ENCODE measurements at places on chromosomes 1 and 21.
A peak's percentile ranks its signal among the peaks of the same experiment; 100 is the strongest.

DNA sequence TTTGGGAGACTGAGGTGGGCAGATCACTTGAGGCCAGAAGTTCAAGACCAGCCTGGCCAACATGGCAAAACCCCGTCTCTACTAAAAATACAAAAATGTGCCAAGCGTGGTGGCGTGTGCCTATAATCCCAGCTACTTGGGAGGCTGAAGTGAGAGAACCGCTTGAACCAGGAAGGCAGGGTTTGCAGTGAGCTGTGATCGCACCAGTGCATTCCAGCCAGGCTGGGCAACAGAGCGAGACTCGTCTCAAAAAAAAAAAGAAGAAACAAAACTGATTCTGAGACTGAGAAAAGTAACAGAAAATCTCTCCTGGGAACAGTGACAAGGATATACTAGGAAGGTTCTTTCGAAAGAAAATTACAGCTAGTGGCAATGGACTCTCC, 20.9 kb downstream of the USP48 start:
- DNase-seq, result no peak

DNA sequence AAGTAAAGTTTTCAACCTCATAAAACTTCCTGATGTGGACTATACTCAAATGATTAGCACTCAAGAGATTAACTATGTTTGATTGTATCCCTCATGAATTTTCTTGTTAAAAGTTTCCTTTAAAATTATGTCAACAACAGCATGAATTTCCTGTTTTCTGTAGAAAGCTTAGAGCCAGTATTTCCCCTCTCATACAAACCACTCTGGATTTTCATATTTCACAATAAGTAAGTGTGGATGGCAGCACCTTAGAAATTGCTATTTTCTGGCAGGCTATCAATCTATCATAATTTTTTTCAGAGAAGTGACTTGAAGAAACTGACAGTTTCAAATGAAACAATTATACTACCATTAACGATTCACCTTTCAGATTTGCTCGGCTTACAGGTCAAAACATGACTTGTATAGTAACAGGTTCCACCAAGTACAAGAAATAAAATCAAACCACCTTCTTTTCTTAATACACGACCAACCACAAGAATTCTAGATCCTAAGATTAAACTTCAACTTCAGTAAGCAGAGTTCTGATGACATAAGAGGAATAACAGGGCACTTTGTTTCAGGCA, 20.8 kb downstream of the ELK4 start:
- DNase-seq, result no peak

- no peak for DNase-seq
Measured at GRCh38 chr1:52571783-52572182, 18.9 kb upstream of the TUT4 start.

DNA sequence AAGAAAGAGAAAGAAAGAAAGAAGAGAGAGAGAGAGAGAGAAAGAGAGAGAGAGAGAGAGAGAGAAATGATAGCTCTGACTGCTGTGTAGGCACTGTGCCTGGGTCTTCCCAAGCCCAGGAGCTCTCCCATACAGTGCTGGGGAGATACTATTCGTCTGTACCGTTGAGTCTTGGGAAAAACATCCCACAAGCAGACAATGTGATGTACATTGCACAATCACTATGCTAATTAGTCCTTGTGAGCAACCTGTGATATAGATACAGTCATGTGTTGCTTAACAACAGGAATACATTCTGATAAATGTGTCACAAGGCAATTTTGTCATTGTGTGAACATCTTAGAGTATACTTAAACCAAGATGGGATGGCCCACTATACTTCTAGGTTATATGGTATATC, 381.0 kb downstream of the HHAT start:
- no peak for DNase-seq

GRCh38 chr21:41010101-41010435, 157.9 kb upstream of the BACE2 start:
- DNase-seq, result no peak

DNA sequence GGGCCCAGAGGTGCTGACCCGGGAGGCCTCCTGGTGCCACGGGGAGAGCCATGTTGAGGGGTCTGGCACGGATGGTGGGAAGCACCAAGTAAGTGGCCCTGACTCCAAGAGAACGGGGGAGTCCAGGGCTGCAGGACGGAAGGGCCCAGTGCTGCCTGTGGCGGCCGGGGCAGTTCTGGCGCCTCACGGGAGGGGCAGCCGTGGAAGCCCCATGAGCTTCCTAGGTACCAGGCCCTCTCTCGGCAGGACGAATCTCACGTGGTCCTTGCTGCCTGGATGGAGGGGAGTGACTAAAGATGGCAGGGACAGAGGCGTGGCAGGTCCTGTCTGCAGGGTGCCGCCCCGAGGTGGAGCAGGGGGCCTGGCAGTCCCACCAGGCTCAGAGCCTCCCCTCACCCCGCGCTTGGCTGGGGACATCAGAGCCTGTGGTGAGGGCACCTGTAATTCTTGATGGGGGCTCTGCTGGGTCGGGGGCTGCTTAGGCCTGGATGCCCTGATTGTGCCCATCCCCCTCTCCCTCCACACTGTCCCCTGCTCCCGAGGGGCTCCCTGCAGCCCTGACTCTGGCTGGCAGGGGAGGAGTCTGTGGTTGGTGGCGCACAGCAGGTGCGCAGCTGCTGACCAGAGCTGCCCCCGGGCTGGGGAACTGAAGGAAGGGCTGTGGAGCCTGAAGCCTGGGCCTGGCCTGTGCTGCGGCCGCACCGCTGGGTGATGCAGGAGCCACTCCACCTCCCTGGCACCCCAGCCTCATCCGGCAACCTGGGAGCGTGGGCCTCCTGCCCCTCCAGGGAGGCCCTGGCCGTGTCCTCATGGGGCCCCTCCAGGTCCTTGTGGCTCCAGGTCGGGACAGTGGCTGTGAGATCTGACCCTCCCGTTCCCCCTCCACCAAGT, 31.4 kb downstream of the POFUT2 start:
- no peak for DNase-seq

DNA sequence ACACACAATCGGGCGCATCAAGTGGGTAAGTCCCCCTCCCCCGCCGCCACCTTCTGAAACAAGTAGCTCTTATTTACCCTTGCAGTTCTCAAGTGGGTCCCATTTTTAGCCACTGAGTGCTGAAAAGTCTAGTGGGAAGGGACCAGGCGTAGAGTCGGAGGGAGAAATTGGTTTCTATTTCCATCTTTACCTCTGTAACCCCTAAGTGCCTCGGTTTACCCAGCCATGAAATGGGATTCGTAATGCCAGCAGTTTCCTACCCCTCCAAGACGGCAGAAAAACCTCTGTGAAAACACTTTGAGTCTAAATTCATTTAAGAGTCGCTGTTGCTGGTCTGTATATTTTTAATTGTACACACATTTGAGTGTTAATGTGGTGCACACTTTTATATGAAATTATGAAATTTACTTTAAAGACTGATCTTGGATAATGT, 928 bp downstream of the TLCD4 start:
- DNase-seq, result no peak

GRCh38 chr1:243525085-243525487, 269.2 kb downstream of the SDCCAG8 start:
- DNase-seq, result no peak

DNA sequence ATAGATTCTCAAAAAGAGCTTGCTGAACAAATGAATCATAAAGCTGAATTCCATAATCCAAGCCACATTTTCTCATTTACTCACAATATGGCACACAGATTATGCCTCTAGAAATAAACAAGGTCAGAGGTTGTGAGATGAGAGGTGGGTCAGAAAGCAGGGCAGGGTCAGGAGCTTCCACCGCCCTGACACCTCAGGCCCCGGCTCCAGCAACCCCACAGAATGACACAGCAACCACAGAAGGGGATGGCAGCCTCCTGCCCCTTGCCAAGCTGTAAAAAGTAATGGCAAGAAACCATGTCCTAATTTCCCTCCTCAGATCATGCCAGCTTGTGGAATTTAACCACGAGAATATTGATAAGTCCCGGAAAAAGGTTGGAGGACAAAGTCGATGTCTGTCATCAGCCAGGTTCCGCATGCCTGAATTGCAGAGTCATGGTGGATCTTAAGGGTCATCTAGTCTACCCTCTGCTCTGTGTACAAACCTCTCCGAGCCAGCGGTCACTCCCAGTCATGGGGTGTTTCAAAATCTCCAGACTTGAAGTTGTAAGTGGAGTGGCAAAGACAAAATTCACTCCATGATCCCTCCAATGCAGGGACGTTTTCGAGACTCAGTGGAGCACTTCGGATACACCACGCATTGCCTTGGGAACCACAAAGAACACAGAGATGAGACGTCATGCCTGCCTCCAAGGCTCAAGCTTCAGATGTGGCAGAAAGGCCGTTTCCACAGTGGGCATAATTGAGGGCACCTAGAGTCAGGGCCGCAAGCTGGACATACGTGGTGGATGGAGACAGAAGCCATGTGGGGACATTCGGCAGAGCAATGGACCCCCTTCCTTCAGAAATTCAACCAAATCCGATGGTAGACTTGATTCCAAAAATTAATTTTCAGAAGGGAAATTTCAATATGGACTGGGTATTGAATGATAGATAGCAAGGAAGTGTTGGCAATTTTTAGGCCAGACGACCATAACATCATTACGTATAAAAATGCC, 254.0 kb downstream of the TOMM20 start:
- no peak for DNase-seq

- DNase-seq, result no peak
Measured at GRCh38 chr1:55129194-55129728, 85.9 kb downstream of the USP24 start.

DNA sequence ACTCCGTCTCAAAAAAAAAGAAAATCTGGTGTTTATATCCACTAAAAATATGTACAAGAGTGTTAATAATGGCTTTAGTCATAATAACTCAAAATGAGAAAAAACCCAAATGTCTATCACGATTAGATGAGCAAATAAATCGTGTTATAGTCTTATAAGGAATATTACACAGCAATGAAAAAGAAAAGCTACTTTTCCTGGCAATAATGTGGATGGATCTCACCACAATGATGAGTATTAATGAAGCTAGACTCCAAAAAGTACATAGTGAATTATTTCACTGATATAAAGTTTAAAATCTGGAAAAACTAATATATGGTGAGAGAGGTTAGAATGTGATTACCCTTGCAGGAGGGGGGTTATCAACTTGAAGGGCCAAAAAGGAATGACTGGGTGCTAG, 9.7 kb downstream of the CD244 start:
- DNase-seq, result no peak

- no peak for DNase-seq
Measured at GRCh38 chr21:33299181-33299752, 25.5 kb upstream of the IFNAR1 start.

DNA sequence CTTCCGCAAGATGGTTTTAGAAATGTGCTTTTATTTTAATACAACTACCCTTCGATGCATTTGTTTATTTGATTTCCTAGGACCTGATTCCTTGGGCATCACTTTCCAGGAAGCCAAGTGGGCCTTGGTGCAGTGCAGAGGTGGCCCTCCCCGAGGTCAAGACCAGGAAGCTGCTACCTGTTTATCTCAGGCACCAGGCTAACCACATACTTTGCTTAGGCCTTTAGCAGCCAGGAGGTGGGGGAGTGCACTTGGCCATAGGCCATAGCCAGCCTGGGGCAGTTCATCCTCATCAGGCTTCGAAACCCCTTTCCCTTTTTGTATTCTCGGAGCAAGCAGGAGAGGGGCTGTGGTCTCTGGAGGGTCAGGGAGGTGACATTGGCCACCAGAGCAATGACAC, 45.4 kb downstream of the SMYD2 start:
- DNase-seq, result peak; percentile 69

GRCh38 chr21:16838331-16838730, 674.5 kb upstream of the CXADR start:
- DNase-seq, result no peak

DNA sequence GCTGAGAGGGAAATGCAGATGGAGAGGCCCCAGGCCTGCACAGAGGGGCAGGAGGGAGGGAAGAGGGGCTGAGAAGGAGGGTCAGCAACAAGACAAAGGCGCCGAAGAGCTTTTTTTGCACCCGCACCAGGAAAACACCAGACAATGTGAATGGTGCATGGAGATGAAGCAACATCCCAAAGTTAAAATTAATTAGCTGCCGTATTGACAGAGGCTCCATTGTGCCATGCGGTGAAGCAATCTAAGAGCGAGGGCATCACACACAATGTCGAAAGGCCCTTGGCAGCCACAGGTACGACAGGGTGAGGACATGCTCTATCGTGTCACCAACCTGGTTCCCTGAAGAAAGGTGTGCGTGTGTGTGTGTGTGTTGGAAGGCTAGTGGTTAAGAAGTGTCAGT, 41.2 kb downstream of the SSBP3 start:
- no peak for DNase-seq

- no peak for DNase-seq
Measured at GRCh38 chr1:247184254-247184653, 12.4 kb upstream of the ZNF124 start.

GRCh38 chr1:212481438-212481767, 48.7 kb downstream of the NENF start:
- no peak for DNase-seq

- no peak for DNase-seq
Measured at GRCh38 chr1:147341246-147341645, 98.8 kb downstream of the CHD1L start.

- DNase-seq, result peak; percentile 86
Measured at GRCh38 chr21:46153247-46154154, 1.9 kb downstream of the FTCD start.

DNA sequence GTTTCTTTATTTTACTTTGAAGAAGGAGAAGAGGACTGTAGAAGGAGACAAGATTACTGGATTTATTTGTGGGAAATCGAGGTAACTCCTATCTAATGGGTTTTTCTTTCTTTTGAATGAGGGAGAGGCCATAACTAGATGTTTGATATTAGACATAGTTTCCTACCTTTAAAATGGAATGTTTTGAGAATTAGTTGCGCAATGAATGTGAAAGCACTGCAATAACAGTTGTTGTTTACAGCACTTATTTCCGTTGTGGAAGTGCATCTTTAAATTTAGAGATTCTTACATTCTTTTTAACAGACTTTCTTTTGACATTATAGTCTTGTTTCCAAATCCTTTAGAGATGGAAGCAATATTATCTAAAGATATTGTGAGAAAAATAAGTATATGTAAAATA, 229.0 kb downstream of the SRGAP2C start:
- DNase-seq, result no peak

DNA sequence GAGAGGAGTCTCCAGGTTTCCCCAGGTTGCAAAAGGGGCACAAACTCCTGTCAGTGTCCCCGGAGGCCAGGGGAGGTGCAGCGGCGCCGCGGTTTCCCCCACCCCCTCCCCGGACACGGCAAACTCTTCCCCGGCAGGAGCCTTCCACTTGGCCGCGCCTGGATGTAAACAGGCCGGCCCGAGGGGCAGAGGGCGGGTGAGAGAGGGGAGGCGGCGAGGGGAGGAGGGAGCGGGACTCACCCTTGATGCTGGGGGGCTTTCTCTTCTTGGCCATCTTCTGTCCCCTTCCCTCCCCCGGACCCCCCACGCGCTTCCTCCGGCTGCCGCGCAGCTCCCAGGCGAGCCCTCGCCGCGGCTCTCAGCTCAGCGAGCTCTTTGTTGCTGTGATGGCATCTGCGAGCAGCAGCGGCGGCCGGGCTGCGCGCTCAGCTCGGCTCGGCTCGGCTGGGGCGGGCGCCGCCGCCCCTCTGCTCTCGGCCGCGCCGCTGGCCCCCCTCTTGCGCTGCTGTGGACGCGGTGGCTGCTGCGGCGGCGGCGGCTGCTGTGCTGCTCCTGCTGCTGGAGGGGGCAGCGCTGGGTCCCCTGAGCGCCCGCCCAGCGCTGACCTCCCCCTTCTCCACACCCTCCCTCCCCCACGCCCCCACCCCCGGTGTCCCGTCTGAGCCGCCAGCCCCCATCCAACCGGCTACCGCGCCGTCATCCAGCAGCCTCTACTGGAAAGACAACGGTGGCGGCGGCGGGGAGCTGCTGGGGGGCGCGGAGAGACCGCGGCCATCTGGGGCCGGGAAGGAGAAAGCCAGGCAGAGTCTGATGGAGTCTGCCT, 4.9 kb upstream of the SLC44A5 start:
- peak; percentile 73 for DNase-seq

Data from islet precursor cell (in vitro differentiated cells).